Amniotic epithelial cell (primary cell): ENCODE measurements at places on chromosomes 1 and 21.

- DNase-seq, result no peak
Measured at GRCh38 chr1:201290551-201290950, 7.2 kb downstream of the PKP1 start.

GRCh38 chr21:42373196-42373907, 7.0 kb upstream of the TFF1 start:
- DNase-seq, result no peak

DNA sequence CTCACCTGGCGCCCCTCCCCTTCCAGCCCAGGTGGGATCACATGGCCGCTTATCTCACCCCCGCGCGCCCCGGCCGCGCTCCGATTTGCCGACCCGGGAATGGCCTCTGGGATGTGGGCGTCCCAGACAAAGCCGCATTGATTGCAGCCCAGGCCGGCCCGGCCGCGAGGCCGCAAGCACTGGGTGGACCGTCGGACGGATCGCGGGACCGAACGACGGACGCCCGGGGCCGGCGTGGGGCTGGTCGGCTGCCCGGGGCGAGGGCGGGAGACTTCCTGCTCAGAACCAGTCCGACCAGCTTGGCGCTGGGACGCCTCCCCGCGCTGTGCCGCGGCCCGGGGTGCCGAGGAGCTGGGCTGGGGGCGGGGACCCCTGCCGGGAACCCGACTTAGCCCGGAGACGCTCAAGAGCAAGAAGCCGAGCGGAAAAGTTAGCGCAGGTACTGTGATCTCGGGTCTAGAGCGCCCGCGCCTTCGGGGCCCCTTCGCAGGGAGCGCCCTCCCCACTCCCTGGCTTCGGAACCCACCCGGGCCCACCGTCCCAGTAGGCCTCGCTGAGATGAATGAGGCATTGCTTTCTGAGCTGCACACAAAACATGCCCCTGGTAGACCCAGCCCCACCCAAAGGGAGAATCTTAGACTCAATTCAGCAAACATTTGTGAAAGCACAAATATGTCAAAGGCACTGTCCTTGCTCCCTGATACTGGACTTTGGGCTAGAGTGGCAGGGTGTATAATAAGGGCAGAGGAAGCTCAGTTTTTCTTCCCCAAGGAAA, 415 bp upstream of the LAD1 start:
- DNase-seq, result no peak

- no peak for DNase-seq
Measured at GRCh38 chr1:182121787-182122186, 60.3 kb upstream of the ZNF648 start.

- peak; percentile 14 for DNase-seq
Measured at GRCh38 chr21:32611471-32611997, 643 bp downstream of the CFAP298 start.

DNA sequence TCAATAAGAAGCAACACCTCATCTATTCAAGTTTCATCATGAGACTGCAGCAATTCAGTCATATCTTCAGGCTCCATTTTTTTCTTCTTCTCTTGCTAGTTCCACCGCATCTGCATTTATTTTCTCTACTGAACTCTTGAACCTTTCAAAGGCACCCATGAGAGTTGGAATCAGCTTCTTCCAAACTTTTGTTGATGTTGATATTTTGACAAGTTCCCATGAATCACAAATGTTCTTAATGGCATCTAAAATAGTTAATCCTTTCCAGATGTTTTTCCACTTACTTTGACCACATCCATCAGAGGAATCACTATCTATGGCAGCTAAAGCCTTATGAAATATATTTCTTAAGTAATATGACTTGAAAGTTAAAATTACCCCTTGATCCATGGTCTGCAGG, 434.3 kb downstream of the GPATCH2 start:
- DNase-seq, result no peak

- DNase-seq, result no peak
Measured at GRCh38 chr1:226223786-226224244, 351 bp downstream of the MIXL1 start.

GRCh38 chr1:224106568-224107281, 7.2 kb upstream of the FBXO28 start:
- DNase-seq, result peak; percentile 64

DNA sequence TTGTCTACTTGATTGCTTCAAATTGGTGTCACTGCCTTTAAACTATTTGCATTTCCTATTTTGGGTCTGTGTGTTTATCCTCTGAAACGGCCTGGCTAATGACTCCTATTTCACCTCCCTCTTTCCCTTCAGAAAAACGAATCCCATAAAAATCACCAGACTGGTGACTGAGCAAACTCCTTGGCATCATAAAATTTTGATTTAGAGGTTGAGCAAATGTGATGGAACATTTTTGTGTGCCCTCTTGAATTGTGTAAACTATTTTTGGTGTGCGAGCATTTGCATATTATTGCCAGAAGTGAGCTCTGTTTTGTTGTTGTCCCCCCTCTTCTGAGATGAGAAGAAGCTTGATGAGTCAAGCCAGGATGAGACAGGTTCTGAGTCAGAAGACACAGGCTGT, 316.1 kb downstream of the AJAP1 start:
- DNase-seq, result no peak

- DNase-seq, result no peak
Measured at GRCh38 chr21:44612669-44613229, 870 bp downstream of the KRTAP10-8 start.

DNA sequence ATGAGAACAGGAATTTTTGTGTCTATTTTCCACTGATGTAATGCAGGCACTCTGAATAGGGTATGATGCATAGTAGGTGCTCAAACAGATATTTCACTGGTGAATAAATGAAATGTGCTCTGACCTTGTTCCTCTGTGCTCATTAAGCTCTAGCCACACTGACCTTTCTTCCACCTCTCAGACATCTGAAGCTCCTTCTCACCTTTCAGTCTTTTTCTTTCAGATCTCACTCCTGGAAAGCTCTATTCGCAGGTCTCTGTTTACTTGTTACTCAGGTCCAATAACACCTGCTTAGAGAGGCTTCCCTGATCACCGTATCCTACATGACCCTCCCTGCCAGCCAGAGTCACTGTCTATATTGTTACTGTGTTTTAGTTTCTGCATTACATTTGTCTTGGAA, 59.2 kb upstream of the IVNS1ABP start:
- no peak for DNase-seq
